ENCODE measurements at places on chromosomes 2 and 18.

GRCh38 chr2:100247256-100248043 lies 74.9 kb downstream of the LONRF2 start:
- DNase-seq = no peak

DNA sequence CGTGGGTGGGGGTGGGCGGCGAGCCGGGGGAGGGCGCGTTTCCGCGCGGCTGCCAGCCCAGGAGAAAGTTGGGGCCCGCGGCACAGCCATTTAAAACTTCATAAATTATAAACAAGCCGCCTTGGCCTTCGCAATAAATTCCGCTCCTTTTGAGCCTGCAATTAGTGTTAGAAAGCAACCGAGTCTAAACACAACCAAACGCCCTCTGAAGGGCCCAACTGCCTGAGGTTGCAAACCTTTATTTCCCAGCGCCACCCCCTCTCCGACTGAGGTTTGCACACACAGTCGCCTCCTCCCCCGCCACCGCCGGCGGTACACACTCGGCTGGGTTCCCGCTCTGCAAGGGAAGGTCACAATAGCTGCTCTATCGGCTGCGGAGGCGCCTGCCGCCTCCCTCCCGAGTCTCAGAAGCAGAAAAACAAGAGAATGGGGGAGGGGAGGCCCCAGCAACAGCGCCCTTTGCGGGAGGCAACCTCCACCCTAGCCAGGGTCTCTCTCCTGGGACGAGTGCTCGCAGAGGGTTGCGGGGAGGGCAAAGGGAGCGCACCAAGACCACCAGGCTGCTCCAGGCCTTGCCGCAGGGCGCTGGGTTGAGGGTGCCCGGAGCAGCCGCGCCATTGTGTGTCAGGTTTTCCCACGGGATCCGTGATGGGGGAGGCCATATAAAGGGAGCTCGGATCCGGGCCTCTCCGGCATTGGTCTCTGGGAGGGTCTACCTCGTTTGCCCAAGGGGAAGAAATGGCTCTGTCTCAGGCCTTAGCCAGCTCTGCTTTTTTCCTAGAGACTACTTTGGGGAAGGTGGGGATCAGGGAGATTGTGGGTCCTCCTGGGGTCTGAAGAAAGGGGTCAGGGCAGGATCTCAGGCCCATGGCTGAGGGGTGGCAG lies 13.4 kb upstream of the HOXD1 start:
- DNase-seq = peak; percentile 17

DNA sequence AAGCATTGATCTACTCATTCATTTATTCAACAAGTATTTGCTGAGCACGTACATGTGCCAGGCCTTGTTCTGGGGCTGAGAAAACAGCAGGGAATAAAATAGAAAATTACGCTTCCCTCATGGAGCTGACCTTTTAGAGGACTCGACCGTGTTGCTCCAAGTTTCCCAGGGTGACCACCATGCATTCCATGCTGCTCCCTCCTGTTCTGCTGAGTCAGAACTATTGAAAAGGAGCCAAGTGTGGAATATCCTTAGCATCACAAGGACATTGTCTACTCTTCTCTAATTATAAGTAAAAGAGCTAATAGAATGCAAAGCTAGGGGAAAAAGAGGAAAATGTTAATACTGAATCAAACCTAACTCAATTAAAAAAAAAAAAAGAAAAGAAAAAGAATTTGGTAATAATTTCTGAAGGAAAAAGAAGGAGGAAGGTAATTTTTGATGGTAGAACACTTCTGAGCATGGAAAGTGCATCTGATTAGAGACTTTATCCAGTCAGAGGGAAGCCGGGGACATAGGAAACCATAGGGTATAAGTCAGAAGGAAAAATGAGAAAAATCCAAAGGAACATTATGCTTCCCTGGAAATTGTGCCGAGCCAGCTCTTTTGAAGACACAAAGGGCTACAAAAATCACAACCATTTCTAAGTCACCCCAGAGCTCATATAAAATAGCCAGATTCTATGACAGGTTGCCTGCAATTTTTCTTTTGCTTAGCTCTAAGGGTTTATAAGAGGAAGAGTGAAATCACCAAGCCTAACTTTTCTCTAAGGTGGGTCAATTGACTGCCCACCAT lies 339.4 kb downstream of the RND3 start:
- DNase-seq = no peak

DNA sequence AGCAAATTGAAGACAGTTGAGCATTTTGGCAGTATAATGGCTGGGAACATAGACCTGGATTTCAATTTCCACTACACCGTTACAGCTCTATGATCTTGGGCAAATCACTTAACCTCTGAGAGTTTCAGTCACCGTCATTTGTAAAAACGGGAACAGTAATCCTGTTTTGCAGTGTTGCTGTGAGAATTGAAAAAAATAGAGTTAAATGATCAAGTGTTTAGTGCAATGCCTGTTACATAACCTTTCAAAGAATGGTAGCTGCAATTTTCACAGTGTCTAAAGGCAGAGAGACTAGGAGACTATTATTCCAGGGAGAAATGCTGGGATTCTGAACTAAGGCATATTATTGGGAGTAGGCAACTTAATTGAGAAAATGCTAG lies 2.0 kb downstream of the AGPS start:
- DNase-seq = no peak

DNA sequence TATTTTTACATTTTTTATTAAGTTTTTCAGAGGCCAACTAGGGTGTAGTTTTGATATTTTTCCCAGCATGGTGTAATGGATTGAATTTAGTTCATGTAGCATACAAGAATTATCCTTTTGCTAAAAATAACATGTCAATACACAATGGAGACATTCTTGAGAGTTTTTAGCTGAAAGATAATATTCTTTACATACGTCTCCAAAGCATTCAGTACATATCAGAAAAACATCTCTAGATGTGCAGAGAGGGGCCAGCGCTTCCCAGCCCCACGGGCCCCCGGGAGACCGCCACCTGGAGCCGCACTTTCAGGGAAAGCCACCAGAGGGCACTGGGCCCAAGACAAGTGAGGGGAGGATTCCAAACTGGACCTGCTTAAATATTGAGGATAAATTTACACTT lies 499.4 kb downstream of the GALR1 start:
- DNase-seq = peak; percentile 21

DNA sequence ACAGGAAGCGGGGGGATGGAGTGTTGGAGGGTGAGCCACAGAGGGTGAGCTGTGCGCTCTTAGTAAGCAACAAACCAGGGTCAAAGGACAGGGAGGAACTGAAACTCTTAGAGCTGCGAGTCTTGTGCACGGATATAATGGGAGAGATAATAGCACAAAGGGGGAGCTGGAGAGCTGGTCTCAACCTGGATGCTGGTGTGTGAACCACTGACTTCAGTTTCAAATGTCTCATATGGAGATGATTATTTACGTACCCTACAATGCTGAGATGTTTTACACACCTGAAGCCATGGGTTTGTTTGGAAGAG lies 35.9 kb downstream of the PTGR3 start:
- peak; percentile 19 for DNase-seq

GRCh38 chr2:73034661-73035375 lies 36.7 kb downstream of the SFXN5 start:
- DNase-seq = peak; percentile 2

DNA sequence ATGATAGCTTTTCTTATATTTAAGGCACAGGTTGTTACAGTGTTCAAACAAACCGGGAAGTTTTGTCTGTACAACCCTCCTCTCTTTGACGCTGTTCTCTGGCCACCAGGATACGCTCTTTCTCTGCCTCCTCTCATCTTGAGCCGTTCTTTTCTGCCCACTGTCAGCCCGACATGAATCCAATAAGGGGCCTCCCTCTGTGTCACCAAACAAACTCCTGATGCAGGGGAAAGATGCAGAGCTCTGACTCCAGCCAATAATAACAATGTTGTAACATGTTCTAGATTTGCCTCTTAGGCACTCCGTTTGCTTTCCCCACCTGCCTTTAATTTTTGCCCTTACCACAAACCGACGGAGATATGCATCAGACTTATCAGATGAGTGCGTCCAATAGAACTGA lies 449.3 kb downstream of the SLC4A3 start:
- DNase-seq = no peak

- DNase-seq = no peak
Measured at GRCh38 chr2:32788114-32788513, 158.6 kb upstream of the LTBP1 start.

GRCh38 chr18:45227001-45227742 lies 388.1 kb upstream of the SLC14A2 start:
- DNase-seq = no peak

DNA sequence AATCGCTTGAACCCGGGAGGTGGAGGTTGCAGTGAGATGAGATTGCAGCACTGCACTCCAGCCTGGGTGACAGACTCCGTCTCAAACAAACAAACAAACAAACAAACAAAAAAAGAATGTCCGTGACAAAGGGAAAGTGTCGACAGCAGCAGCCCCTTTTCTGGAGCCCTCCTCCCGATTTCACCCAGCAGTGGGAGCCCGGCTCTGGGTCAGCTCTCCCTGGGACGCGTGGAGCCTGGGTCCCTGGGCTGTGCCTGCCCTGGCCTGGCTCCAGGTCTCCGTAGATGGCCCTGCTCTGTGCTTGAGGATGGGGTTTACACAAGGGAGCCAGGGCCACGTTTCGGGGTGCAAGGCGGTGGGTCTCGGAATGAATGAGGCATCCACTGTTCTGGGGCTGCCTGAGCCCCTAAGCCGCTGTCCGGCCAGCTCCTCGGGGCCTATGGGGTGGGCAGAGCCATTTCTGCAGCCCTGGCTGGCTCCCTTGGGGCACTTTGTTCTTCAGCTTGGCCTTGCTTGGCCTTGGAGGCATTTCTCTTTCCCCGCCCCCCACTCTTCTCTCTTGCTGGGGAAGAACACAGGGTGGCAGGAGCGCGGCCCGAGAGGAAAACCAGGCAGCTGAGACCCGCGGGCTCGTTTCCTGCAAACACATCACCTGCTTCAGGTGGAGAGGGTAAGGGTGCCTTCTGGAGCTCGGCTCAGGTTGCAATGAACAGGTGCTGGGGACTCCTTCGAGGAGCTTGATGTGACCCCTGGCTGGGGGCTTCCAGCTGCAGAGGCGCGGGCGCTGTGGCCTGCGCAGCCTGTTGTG lies 29.1 kb downstream of the RTP5 start:
- DNase-seq = no peak

DNA sequence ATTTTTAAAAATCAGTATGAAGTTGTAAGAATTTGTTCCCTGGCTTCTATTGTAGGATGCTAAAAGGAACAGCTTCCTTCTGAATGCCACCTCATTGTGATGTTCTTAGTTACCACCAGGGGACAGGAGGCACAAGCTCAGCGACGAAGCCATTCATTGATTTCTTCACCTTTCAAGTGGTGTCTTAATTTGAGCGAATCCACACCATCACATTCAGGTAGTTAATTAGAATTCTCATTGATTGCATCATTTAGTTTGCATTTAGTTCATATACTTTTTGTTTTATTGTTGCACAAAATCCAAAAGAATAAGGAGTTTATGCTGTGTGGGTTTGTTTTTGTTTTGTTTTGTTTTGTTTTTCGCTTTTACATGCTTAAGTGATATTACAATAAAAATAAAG lies 23.1 kb downstream of the CYP27C1 start:
- peak; percentile 56 for DNase-seq

DNA sequence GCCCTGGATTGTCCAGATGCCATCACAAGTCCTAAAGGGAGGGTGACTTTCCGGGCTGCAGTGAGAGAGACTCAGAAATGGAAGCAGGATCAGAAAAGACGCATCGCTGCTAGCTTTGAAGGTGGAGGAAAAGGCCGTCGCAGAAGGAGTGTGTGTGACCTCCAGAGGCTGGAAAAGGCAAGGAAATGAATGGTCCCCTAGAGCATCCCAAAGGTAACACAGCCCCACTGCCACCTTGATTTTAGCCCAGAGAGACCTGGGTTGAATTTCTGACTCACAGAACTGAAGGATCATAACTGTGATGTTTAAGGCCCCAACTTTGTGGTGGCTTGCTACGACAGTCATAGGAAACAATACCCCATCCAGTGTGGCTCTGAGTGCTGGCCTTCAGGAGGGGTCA lies 8.6 kb upstream of the NCK2 start:
- no peak for DNase-seq

DNA sequence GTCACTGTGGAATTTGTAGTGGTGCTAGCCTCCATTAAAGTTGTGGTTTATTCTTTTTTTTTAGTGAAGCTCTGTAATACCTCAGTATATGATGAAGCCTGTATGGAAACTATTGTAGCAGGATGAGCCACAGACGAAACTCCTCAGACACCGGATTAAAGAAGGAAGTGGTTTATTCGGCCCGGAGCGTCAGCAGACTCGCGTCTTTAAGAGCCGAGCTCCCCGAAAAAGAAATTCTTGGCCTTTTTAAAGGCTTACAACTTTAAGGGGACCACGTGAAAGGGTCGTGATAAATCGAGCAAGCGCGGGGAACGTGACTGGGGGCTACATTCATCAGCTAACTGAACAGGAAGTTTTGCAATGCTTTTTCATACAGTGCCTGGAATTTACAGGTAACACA lies 8.1 kb upstream of the CCL20 start:
- no peak for DNase-seq

DNA sequence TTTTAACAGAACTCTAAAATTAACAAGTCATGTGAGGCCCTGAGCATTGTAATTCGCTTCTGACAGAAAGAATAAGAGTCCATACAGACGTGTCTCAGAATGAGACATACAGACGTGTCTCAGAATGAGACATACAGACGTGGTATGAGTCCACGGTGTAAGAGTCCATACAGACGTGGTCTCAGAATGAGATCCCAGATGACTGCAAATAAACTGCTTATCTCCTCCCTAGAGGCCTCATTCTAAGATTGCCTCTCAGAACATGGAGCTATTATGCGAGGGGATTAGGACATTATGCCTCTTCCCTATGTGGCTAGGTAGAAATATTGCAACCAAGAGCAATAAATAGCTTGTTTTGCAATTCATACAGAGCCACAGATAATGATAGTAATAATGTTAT lies 63.9 kb downstream of the NEB start:
- DNase-seq = no peak

DNA sequence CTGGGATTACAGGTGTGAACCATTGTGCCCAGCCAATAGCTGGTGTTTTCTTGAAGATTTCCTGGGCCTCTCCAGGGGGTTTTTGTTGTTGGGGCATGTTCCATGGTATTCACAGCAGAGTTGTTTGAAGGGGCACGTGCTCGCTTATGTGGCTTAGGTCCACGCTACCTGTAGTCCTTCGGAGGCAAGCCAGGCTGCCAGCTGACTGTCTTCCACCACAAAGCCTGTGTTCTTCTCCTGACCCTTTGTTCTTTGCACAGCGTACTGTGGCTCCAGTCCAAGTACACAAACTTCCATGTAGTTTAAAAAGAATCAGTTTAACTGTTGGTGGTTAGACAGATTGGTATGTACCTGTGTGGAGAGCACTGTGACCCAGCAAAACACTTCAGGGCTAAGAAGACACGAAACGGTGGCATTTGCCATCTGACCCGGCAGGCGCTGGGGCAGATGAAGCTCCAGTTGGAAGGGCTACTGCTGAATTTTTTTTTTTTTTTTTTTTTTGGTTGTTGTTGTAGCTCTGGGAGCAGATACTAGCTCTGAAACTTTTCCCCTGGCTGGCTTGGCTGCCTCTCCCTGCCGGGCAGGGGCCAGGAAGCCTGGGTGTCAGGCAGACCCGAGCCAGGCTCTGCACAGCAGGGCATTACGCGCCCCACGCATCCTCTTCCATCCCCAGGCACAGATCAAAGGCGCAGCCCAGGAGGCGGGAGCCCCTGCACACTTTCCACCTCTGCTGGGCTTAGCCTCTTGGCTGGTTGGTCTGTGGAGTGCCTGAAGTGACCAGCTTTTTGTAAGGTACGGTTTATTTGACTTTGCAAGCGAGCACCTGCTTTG lies 5.7 kb downstream of the GREB1 start:
- DNase-seq = no peak
